Fibroblast of skin of back (primary cell): ENCODE measurements at places on chromosomes 2 and 18.

- no peak for DNase-seq
Measured at GRCh38 chr18:79738041-79738461, 58.4 kb downstream of the CTDP1 start.

DNA sequence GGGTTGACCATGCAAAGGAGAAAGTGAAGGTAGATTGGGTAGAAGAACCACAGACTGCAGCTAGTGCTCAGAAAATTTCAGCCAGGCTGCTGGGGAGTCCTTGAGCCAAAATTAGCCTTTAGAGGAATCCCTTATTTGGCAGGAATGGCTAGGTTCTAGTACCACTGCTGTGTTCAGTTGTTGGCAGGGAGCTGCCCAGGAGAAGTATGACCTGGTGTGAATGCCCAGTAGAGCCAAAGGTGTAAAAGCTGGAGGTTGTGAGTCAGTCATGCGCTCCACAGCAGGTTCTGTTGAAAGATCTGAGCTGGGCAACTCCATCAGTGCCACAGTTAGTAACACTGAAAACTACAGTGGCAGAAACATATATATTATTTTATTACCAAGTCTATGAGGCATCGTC lies 36.4 kb upstream of the TBR1 start:
- DNase-seq: no peak

DNA sequence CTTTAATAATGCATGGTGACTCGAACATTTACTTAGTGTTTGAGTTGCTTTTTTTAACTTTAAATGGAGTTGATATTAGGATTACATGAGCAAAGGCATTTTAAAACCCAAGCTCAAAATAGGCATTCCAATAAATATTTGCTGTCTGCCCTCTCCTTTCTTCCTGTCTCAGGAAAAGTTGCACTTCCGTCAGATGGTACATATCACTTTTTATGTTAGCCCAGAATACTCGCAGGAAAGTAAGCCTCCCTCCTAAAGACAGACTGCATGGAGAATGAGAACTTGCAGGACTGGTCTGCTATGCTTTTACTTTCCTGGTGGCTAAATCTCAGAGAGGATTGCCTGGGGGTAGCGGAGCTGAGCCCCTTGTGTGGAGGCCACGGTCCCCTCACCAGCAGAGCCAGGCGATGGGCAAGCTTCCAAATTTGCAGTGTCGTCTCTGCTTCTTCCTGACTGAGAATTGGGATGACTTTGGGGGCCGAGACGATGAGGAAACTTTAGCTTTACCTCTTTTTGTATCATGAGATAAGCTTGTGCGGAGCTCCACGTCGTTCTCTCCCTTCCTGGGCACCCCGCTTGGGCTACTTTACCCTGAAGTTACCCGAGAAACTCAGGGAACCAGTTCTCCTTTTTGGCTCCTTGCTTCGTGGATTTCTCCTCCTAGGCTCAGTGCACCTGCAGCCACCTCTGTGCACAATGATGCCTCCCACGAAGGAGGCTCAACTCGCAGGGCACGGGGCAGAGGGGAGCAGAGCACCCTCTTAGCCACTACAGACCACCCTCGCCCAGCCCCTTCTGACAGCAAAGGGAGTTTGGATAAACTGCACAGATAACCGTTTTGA lies 223.3 kb downstream of the SH3RF3 start:
- no peak for DNase-seq

DNA sequence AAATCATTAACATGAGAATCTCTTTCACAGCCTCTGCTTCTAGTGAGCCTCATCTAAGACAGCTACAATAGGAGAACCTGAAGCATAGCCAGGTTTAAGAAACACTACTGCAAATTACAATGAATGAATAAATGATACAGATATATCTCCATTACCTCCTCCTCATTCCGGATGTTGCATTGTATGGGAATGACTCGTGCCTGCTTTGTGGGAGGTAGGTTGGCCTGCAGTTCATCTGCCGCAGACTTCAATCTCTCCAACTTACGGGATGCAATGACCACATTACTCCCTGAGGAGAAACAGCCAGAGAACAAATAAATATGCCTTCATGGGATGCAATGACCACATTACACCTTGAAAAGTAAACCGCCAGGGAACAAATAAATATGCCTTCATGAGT lies 15.4 kb downstream of the PECR start:
- DNase-seq: peak; percentile 77

- DNase-seq: no peak
Measured at GRCh38 chr2:219026946-219027345, 14.4 kb downstream of the CFAP65 start.

DNA sequence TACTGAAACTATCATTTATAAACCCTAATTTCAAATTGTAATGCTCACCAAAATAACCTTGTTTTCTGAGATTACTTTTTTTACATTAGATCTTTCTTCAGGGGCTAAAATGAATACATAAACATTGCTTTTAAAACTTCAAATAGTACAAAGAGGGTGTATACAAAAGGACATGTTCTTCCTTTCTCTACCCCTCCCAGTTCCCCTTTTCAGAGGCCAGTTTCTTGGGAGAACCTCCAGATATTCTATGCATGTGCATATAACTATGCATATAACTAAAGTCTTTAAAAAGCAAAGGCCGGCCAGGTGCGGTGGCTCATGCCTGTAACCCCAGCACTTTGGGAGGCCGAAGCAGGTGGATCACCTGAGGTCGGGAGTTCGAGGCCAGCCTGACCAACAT lies 10.6 kb upstream of the FAM117B start:
- no peak for DNase-seq

- peak; percentile 71 for DNase-seq
Measured at GRCh38 chr2:201909961-201910361, 103.6 kb downstream of the CDK15 start.
